Activated CD4-positive, CD25-positive, alpha-beta regulatory T cell (primary cell): ENCODE measurements at places on chromosomes 1 and 21.

DNA sequence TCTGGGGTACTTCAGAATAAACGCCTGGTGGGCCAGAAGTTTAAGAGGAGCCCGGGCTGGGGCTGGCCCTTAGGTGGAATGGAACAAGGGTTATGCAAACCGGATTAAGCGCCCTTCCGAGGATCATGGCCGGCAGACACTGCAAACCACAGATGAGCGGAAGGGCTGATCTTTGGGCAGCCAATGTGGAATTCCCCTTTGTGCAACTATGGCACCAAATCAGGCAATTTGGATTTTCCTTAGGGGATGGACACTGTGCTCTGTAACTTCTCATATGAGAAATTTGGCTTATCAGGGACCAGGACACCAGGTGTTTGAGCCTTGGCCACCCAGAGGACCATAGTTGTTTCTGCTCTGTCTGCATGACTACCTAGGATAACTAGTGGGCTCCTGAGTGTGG, 5.7 kb upstream of the IL10 start:
- DNase-seq, result no peak

GRCh38 chr21:38843806-38844503, 38.2 kb downstream of the ETS2 start:
- no peak for DNase-seq

GRCh38 chr1:115165776-115166175, 76.5 kb upstream of the TSPAN2 start:
- no peak for DNase-seq

DNA sequence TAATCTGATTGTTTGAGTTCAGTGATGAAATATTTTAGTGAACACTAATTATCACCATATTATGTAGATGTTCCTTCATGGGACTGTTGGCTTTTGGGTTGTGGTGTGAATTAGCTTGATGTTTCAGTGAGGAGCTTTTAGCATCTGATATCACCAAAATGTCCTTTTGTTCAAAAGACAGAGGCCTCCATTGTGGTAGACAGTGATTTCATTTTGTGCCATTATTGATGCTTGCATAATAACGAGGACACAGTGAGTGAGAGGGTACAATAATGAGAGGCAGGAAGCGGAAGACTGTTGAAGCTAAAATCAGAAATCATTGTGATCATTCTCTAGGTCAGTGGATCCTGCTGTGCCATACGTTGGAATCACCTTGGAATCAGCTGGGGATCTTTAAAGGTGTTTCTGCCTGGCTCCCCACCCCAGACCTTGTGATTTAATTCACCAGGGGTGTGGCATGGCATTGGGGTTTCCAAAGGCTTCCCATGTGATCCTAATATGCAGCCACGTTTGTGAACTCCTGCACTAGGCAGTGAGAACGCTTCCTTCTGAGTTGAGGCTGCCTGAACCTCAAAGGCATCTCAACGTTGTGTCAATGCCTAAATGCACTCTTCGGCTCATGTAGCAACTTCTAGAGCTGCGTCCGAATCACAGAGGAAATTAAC, 82.1 kb upstream of the KIF1B start:
- no peak for DNase-seq

DNA sequence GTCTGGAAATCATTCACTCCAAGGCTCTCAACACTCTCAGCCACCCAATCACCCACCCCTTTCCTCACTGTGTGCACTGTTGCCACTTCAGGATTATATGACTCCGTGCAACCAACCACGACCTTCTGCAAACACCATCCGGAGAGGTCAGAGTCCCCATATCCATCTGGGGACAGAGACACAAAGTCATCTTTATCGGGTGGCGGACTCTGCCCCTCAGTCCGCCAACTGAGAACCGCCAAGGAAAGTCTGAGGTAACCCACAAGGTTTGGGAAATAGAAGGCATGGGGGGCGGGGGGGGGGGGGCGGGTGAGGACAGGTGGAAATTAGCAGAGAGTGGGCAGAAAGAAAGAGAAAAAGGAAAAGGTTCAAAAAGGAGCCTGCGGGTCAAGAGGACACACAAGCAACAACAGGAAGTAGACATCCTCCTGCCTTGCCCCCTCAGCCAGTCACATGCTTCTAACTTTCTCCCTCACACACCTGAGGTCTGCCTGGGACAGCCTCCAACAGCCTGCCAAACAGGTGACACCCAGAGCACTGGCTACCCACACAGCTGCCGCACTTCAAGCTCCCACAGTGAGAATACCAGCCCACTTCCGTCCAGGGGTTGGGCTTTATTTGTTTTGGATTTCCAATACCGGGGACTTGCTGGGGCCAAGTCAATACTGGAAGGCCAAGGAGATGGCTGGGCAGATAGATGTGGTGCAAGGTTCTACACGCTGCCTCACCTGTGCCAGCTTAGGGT, 58.1 kb downstream of the SSBP3 start:
- no peak for DNase-seq
